ENCODE measurements at places on chromosomes 3 and 15.

DNA sequence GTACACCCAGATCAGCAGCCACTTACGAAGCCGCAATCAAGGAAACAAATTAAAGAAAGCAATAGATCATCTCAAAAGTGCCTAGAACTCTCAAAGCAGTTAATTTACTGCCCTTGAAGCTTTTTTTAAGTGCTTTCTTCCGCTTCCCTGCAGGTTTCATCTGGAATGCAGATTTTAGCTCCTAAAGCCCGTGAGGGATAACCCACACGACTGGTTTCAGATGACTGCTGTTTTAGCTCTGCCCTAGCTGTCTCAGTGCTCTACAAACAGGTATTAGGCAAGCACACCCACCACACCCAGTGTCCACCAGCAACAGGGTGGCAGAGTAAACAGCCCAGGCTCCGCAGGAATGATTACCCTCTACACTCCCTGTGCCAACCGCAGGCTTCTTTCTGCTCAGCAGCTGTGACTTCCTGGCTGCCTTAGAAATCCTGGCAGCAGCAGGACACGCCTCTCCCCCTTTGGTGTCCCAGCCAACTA, 126.0 kb downstream of the FMN1 start:
- no peak for DNase-seq

DNA sequence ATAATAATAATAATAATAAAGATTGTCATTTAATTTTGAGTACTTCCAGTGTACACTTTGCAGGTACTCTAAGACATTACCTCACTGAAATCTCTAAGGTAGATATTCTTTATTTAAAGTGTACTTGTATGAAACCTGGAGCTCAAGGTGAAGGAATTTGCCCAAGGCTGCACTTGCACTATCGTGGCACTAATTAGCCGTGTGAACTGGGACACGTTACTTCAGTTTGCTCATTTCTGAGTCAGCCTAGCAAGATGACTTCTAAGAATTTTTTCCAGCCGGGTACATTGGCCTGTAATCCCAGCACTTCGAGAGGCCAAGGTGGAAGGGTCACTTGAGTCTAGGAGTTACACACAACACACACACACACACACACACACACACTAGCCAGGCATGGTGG, 33.5 kb downstream of the MLH1 start:
- DNase-seq: no peak

GRCh38 chr3:169255511-169255910, 408.0 kb downstream of the MECOM start:
- no peak for DNase-seq

DNA sequence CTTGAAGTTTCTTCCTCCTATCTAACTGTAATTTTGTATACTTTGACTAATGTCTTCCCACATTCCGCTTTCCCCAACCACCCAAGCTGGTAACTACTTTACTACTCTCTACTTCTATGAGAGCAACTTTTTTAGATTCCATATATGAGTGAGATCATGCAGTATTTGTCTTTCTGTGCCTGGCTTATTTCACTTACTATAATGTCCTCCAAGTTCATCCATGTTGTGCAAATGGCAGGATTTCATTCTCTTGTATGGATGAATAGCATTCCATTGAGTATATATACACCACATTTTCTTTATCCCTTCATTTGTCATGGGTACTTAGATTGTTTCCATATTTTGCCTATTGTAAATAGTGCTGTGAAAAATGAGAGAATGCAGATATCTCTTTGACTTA, 78.5 kb upstream of the CCNL1 start:
- no peak for DNase-seq

GRCh38 chr3:151224268-151224866, 21.4 kb upstream of the GPR171 start:
- DNase-seq: no peak

DNA sequence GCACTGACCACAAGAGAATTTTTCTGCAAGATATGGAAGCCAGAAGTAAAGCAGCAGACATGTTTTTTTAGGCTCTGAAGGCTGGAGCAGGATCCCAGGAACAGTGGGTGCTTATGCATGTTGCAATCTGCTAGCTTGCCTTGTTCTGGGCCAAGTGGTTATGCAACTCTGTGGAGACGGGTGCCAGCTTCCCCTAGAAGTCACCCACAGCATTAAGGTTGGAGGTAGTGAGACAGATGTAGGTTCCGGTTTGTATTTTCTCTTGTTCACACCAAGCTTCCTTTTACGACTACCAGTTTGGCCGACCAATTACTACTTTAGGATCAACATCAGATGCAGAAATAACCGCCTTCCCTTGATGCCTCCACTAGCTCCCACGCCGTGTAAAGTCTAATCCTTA, 11.1 kb downstream of the DPH3 start:
- DNase-seq: no peak

DNA sequence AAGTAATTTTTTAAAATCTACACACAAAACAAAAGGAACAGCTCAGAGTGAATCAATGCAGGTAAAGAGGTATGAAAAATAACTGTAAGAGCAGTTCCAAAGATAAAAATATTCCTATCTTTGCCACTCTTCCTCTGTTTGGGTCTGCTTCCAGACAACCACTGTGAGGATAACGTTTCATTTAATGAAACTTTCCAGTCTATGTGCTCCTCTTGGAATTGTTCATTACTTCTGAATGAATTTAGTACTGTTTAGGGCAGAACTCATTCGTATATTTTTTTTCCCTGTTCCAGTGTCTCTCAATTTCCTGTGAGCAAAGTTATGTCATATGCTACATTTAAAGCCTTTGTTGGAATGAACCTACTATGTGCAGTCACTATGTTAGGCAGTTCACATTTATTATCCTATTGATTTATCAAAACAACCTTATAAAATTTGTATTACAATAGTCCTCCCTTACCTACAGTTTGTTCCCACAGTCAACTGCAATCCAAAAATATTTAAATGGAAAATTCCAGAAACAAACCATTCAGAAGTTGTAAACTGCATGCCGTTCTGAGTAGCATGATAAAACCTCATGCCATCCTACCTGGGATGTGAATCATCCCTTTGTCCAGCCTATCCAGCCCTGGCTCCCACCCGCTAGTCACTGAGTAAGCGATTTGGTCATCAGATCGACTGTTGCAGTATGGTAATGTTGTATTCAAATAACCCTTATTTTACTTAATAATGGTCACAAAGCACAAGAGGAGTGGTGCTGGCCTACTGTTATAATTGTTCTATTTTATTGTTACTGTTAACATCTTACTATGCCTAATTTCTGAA, 98.1 kb downstream of the TMCC1 start:
- DNase-seq: no peak

DNA sequence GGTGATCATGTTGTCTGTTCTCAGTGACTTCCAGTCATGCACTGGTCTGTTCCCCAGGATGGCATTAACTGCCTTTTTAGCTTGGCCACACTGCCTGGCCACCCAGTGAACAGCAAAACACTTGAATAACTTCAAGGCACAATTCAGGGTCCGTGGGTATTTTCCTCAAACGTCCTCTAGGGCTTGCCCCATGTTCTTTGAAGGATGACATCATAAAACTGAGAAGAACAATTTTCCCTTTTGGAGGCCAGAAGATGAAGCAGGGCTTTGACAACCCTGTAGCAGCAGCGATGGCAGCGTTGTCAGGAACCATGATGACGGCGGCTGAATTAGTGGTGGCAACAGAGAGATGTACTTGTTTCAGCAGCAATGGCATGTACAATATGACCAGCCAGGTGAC, 465.9 kb upstream of the ONECUT1 start:
- DNase-seq: no peak

DNA sequence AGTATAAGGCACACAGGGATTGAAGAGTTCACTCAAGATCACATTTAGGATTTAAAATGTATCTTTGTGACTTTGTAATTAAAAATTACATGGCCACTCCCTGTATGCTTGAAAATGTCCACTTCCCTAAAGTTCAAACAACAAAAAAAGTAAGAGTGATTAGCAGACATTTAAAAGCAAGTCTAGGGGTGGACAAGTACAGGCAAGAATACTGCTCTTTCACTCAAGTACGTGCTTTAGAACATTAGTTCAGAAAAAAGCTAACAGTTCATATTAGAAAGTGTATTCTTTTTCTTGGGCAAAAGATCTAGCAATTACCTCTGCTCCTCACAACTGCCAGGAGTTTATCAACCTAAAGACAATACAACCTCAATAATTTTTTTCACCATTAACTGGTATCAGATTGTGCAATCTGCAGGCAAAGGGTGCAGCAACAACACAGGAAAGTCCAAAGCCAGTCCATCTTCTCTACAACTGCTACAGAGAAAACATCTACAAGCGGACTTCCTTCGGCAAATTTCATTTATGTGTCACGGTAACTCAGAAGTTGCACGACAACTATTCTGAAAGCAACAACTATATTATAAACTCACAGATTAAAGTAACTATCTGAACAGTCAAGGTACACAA, 18.1 kb downstream of the CHSY1 start:
- no peak for DNase-seq

- DNase-seq: no peak
These were observed 12.9 kb downstream of the SEC11A start for GRCh38 chr15:84702961-84703482.

DNA sequence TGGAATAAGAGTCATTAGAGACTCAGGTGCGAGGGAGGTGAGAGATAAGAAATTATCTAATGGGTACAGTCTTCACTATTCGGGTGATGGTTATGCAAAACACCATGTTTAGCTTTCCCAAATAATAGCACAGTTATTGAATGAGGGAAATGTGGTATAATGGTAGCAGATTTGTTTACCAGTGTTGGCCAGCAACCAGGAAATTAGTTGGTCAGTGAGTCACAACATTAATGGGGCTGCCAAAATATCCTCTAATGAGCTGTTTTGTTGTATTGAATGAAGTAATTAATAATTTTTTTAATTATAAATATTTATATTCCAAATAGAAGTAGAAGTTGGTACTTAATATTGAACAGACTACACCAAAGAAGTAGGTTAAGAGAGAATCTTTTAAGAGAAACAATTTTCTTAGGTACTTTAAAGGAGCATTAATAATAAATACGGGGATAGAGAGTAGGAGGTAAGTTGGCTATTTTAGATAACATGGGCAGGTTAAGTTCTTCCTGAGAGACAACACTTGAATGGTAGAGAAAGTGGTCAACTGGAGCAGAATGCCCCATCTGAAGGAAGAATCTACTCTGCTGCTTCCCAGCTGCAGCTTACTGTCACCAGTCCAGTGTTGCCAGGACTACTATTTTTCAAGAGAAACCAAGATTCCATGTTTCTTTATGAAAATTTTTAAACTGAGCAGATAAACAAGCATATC, 218.8 kb downstream of the UBE2E2 start:
- DNase-seq: no peak

GRCh38 chr3:44208568-44208967, 33.1 kb upstream of the TOPAZ1 start:
- no peak for DNase-seq

GRCh38 chr3:36824443-36824842, 60.1 kb upstream of the DCLK3 start:
- DNase-seq: no peak
